Stimulated activated effector memory CD8-positive, alpha-beta T cell treated with anti-CD3 and anti-CD28 coated beads, Interleukin-12 subunit alpha, Interleukin-12 subunit beta, amount 100 ng/mL, for 72 hours (primary cell): ENCODE measurements at places on chromosomes 4 and X.

- DNase-seq: no peak
Measured at GRCh38 chrX:85052636-85053343, 49.1 kb downstream of the APOOL start.

GRCh38 chr4:143393195-143393594 lies 56.5 kb downstream of the GAB1 start:
- no peak for DNase-seq

- DNase-seq: no peak
Measured at GRCh38 chr4:156378033-156378665, 424.5 kb upstream of the CTSO start.

GRCh38 chrX:86148594-86148993 lies 343 bp downstream of the DACH2 start:
- DNase-seq: no peak

DNA sequence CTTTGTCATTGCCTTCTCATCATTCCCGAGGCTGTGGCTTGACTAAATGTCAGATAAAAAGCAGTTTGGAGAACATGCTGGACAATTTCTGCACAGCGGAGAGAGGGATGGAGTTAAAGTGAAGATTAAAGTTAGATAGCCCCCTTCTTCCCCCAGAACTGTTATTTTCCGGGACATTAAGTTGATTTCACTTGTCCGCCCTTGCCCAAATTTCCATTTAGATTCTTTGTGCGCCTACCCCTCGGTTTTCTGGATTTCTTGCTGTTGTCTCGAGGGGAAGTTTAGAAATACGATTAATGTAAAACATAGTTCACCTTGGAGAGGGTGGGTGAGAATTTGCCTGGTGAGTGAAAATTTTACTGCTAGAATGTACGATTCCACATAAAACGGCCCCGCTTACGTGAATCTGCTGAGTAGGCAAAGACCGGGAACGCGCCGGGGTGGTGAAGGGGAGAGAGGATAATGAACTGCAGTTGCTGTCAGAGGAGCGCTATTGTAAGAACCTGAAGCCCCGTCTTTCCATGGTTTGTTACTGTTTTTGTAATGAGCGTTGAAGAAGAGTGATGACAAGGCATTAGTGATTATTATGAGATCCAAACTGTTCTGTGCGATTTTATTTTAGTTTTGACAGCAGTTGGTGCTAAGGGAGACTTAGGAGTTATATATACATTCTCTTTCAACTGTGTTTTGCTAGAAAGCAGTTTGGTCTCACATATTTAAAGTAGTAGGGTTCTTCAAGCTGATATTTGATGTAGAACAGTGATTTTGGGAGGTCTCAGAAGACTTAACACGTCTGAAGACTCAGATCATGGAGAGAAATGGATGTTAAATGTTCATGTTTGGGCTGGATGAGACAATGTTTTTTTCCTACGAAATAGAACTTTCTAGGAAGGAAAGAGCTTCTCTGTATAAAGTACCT lies 73.0 kb downstream of the AFF1 start:
- no peak for DNase-seq

GRCh38 chr4:151173871-151174270 lies 74.4 kb downstream of the RPS3A start:
- DNase-seq: no peak

DNA sequence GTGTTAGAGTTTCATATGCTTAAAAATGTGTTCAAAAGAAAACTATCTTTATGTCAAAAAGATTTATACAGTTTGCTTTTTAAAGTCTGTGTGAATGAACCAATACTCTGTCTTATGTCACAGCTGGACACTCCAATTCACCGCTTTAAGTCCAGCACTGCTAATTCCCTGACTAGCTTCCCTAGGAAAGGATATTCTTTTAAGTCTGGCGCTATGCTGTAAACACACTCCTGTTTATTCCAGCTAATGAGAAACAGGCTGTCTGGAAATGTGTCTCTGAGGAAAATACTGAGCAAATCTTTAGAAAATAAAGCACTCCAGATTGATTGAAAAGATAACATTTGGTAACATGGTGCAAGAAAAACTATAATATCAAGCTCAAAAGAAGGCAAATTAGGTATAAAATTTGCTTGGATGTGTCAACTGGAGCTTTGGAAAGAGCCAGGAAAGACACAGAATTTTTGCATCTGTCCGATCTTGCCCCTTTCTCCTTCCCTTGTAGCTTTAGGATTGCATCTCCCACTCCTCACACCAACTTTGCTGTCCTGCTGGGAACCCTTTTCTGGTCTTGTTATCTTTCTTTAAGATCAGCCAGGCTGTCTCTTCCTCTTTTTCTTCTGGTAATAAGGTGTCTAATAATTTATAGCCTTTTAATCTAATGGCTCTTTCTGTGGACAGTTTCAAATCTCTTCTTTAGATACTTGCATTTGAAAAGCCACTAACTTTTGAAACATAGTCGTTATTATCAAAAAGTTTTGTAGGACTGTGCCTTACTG lies 40.9 kb upstream of the VEGFC start:
- DNase-seq: no peak

DNA sequence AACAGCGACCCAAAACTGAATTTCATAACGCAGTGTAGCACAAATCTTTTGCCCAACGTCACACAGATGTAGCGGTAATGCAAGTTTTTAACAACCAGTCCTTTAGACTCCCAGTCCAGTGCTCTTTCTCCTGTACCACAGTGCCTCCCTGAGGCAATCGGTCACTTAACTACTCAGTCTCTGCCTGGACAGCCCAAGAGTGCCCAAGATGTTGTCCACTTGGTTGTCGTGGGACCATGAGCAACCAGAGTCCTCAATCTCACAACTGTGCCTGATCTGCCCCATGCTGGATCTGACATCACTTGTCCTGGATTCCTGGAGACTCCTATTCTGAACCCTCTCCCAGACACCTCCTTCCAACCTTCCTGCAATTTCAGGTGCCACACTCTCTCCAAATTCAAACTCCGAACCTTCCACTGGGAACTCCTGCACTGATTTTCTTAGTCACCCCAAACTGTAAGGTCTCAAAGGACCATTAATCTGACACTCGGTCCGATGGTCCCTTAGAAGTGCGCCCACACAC lies 702 bp downstream of the MMGT1 start:
- no peak for DNase-seq

DNA sequence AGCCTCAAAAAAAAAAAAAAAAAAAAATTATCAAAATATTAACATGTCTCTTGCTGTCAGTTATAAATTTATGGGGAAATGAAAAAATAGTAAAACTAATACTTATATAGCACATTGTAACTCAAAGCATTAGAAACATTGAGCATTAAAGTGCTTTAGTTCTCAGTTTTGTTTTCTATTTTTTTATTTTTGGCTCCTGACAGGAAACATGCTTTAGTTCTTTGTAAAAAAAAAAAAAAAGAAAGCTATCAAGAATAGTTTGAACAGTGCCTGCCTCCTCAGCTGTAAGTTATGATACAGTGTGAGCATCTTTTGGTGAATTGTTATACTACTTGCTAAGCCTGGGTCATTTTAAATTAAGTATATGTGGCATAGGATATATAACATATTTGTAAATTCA lies 5.1 kb upstream of the CENPC start:
- DNase-seq: no peak
